Foreskin keratinocyte (primary cell): ENCODE measurements at places on chromosomes 1 and 21. TPM values are rescaled to one million over a fixed set of nuclear protein-coding genes. Genes with fewer than 3 reads are reported as not detected.
A peak's percentile ranks its signal among the peaks of the same experiment; 100 is the strongest.

Gene HES4
- total RNA-seq, result 4.3 and 8.6 TPM in 2 replicates

DNA sequence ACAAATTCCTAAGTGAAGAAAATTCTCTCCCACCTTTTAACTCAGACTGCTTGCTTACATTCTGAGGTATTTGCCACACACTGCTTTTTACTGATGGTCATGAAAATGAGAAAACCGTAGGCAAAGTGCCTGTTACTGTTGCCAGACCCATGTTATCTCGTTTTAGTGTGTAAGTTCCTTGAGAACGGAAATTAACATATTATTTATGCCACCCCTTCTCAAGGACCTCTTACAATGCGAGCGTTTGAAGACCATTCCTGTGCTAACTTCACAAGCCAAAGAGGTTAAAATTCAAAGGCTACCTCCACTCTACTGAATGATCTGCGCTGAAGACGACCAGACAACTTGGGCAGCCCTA is 509 bp downstream of the NVL start:
- no peak for DNase-seq

Gene SPATA17
- 0.37 and 0.78 TPM in 2 replicates for total RNA-seq

GRCh38 chr21:21963911-21964310 is 965.7 kb downstream of the NCAM2 start:
- peak; percentile 5 for DNase-seq

Gene ERG
- total RNA-seq, result 0.24 and 0.49 TPM in 2 replicates

GRCh38 chr1:223329664-223330415 is 34.1 kb downstream of the SUSD4 start:
- DNase-seq, result no peak

GRCh38 chr1:159960721-159961381 is 6.8 kb upstream of the SLAMF9 start:
- DNase-seq, result peak; percentile 95

DNA sequence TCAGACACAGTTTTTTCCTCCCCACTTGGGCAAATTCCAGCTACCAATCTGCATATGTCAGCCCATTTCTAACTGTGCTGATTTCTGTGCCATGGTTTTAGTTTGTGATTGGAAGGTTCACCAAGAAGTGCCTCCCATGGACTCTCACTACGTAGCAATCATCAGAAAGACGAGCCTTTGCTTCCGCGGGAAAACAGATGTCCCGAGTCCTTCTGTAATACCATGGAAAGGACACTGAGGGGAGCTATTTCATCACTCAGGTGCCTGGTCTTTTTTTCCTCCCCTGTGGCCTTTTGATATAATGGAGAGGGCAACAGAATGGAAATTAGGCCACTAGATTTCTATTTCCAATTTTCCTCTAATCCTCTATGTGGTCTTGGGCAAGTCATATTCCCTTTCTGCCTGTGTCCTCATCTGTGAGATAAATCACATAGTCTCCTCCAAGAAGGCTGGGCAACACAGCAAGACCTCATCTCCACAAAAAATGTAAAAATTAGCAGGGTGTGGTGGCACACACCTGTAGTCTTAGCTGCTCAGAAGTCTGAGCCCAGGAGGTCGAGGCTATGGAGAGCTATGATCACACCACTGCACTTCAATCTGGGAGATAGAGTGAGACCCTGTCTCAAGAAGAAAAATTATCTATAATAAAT is 24.8 kb downstream of the LEMD1 start:
- peak; percentile 13 for DNase-seq

Gene TCHHL1
- not detected in 2 replicates for total RNA-seq

- DNase-seq, result no peak
These were observed 46.8 kb upstream of the A3GALT2 start for GRCh38 chr1:33367485-33368405.

- DNase-seq, result no peak
These were observed 79.7 kb downstream of the GALNT2 start for GRCh38 chr1:230146709-230147108.

GRCh38 chr1:79811173-79811572 is 804.6 kb upstream of the ADGRL4 start:
- peak; percentile 85 for DNase-seq

Gene RHD
- not detected in 2 replicates for total RNA-seq

GRCh38 chr1:34590211-34590623 is 164.6 kb upstream of the GJB5 start:
- DNase-seq, result peak; percentile 64

GRCh38 chr1:172885971-172886370 is 164.8 kb downstream of the TNFSF18 start:
- DNase-seq, result peak; percentile 33

Gene TRAF5
- total RNA-seq, result 3.4 TPM in 2 replicates

DNA sequence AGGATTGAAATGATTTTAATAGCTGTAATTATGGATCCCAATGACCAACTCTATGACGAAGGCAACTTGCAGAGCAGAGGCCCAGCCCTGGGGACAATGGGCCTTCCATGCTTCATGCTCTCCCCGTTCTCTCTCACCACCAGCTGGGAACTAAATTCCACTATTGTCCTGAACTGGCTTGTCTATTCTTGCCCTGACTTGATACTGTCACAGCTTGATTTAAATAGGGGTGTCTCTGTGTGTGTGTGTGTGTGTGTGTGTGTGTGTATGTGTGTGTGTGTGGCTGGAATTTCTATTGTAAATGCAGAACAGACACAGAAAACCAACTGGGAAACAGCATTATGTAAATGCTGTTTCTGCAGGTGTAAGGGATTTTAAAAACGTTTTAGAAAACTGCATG is 57.0 kb downstream of the SLC22A15 start:
- peak; percentile 88 for DNase-seq

DNA sequence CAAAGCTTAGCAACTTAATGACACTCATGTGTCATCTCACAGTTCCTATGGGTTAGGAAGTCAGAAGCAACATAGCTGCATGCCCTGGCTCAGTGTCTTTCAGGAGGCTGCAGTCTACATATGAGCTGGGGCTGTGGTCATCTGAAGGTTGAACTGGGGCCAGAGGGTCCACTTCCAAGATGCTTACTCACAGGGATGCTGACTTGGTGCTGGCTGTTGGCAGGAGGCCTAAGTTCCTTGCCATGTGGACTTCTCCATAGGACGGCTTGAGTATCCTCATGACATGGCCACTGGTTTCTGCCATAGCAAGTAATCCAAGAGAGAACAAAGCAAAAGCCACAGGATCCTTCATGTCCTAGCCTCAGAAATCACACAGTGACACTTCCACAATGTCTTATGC is 12.1 kb upstream of the FAM43B start:
- no peak for DNase-seq

DNA sequence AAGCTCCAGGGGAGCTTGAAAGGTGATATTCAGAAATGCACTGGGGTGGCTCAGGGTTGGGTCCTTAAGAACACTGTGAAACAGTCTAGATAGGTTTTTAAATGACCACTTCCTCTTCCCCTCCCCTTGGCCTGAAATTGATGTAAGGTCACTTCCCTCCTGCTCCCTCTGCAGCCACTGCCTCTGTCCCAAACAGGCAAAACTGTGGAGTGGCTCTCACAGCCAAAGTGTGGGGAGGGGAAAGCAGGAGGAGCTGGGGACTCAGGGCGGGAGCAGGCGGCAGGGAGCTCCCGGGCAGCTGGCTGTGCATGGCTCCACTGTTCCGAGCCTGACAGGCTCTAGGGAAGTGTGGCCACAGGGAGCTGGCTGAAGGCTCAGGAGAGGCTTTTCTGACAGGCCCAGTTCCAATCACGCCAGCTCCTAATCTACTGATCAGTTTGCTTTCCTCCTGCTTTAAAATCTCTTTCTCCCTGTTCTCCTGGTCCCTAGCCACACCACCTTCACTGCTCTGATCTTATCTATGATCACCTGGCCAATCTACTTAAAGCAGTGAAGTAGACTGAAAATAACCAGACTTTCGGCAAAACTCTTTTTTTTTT is 5.1 kb upstream of the CSRP1 start:
- DNase-seq, result no peak

Gene SPRR2B
- total RNA-seq, result 0.18 TPM in 1 of 2 replicates, not detected in the other

Gene MYOM3
- 0.07 and 0.31 TPM in 2 replicates for total RNA-seq

Gene INTS11
- 84.0 and 85.9 TPM in 2 replicates for total RNA-seq

Gene RAB3B
- total RNA-seq, result 14.8 and 17.9 TPM in 2 replicates

DNA sequence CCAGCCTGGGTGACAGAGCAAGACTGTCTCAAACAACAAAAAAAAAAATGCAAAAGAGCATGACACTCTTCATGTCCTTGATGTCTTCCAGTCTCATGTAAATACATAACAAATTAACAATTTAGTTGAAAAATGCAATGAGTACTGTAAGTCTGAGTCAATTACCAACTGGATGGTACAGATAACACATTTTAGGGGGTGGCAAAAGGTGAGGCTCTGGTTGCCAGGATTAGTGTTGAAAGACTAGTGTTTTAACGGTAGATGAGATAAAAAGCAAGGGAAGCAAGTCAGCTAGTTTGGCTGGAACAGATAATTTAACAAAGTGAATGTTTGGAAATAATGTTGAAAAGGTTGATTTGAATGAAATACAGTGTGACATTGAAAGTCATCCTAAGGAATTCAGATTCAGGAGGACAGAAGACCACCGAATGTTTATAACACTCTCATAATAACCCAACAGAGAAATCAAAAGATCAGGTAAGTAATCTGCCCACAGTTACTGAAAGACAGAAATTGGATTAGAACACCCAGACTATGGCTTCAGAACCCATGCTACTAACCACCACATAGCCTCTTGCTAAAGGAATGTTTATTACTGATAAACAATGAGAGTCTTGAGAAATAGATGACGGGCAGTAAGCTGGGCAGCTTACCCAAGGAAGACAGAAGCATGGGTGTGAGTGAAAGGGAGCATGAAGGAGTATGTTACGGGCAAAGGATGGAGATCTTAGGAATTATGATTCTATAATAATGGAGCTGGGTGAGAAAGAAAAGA is 312.4 kb downstream of the HMCN1 start:
- DNase-seq, result no peak

GRCh38 chr1:11948822-11949458 is 14.4 kb downstream of the PLOD1 start:
- DNase-seq, result no peak

DNA sequence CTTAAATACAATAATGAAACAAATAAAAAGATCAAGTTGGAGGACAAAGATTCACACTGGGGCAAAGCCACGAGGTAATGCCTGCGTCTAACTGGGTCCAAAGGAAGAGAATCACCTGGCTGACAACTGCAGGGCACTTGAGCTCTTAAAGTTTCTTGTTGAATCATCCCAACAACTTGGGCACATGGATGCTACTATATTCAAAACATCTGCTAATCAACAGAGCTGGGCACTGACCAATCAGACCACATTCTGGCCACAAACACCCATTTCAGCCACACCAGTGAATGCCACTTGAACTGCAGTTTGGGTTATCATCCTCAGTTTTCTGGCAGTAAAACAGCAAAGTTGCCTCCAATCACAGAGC is 51.0 kb downstream of the ABCA4 start:
- no peak for DNase-seq

DNA sequence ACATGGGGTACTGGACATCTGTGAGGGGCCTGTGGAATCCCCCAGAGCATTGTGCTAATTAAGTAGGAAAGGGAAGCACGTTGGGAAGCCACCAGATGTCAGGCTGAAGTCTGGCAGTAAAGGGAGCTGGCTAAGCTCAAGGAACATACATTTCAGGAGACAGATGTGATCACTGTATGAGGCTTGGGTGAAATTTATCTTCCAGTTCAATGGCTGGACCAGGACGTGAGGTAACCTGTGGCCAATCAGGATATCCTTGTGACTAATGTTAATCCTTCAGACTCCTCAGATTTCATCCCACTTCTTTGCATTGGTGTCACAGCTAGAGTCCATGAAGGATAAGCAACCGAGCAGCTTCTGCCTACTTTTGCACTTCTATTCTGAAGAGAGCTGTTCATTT is 110.2 kb upstream of the APP start:
- DNase-seq, result peak; percentile 26

Gene RIPPLY3
- 0.78 and 0.88 TPM in 2 replicates for total RNA-seq

GRCh38 chr1:92298573-92299476 is at the start of the genes GLMN and RPAP2:
TSS of gene GLMN (minus strand) at chr1:92298987. CDS start at chr1:92297999, 988 bp downstream.
TSS of gene RPAP2 (plus strand) at chr1:92299059. CDS start at chr1:92299074, 15 bp downstream.
- peak; percentile 58 for DNase-seq

GRCh38 chr1:167427848-167428247 is 90.5 kb downstream of the CD247 start:
- DNase-seq, result no peak

- no peak for DNase-seq
These were observed 11.7 kb downstream of the CNIH4 start for GRCh38 chr1:224368409-224368808.

GRCh38 chr1:12296016-12296415 is 66.2 kb downstream of the VPS13D start:
- no peak for DNase-seq

Gene GPR153
- 7.5 and 7.9 TPM in 2 replicates for total RNA-seq

GRCh38 chr1:24426744-24427544 is 11.3 kb downstream of the NIPAL3 start:
- DNase-seq, result no peak

DNA sequence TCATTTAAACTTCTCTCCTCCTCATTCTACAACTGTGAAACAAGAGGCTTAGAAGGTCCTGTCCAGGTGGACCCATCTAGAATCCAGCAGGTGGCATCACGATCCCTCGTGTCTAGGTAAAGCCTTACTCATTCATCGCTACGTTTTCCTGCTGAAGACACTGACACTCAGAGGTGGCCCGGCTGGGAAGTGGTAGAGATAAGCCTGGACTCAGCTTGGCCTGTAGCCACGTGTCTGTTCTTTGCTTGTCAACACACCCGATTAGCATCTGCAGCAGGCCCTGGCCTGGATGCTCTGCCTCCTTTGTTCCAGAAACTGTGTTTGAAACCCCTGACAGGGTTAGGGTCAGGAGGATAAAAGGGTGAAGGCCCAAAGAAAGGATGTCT is 43.4 kb downstream of the PARP1 start:
- DNase-seq, result no peak

DNA sequence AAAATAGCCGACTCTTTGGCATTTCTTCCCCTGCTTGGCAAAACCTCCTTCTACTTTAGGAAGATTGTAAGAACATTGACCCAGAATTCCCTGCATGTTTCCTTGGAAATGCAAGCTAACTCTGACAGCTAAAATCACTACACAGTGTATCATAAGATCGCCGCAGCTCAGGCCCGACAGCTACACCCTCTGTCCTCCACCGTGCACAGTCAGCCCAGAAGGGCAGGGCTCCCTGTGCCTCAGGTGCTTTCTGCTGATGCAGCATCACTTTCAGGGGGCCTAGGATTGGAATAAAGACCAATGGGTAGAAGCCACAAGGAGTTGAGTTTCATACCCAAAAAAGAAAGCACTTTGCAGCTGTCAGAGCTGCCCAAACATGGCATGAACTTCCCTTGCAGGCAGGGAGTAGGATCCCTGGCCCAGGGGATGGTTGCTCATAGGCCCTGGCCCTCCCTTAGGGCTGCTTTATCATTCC is 145.3 kb downstream of the SEC16B start:
- no peak for DNase-seq

DNA sequence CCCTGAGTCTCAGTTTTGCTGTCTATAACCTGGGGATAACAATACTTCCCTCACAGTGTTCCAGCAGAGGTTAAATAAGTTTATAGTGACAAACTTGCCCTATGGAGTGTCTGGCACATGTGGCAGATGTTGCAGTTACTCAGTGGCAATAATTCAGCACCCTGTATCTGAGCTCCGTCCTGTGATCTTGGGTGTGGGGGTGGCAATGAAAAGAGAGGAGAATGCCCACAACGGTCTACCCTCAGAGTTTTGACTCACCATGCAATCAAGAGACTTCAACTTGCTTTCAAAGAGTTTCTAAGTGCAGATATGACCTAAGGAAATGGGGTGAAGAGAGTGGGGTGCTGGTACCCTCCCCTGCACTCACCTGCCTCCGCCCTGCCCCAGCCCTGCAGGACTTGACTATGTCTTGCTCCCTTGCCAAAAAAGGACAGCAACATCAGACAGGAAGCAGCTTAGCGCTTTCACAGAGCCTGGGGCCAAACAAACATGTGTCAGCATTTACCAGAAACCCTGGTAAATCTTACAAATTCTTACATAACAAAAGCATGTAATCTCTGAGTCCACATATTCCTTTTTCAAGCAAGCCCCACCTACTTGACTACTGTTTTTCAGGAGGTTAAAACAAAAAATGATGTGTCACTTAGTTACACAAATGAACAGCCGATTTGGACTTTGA is 185.1 kb upstream of the CAMK1G start:
- DNase-seq, result peak; percentile 100
